ENCODE measurements at places on chromosomes 1 and 21.
A peak's percentile ranks its signal among the peaks of the same experiment; 100 is the strongest.

DNA sequence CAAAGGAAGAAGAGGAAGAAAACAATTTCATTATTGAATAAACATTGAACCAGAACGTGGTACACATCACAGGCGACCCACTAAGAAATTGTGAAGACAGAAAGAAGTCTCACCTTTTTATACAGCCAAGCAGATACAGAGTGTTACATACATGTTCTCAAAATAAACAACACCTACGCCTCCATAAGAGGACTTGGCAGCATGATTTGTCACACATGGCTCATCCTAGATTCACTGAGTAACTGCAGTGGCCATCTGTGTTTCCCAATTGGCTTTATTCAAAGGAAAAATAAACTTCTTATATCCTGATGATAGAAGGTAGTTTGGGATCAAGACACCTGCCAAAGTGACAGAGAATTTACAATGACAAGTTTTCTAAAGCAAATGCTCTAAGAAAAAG is 7.6 kb upstream of the KRTAP19-8 start:
- no peak for DNase-seq

GRCh38 chr1:107140703-107141490 is at the start of gene NTNG1:
Gene NTNG1, plus strand, starts transcription at chr1:107141039.
- peak; percentile 51 for DNase-seq

DNA sequence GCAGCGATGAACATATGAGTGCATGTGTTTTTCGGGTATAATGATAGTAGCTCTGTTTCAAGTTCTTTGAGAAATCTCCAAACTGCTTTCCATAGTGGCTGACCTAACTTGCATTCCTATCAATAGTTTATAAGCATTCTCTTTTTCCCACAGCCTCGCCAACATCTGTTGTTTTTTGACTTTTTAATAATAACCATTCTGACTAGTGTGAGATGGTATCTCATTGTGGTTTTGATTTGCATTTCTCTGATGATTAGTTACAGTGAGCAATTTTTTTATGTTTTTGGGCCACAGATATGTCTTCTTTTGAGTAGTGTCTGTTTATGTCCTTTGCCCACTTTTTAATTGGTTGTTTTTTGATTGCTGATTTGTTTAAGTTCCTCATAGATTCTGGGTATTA is 10.6 kb upstream of the RUNX1 start:
- DNase-seq = no peak

- no peak for DNase-seq
Measured at GRCh38 chr1:87452648-87453047, 124.0 kb downstream of the LMO4 start.

DNA sequence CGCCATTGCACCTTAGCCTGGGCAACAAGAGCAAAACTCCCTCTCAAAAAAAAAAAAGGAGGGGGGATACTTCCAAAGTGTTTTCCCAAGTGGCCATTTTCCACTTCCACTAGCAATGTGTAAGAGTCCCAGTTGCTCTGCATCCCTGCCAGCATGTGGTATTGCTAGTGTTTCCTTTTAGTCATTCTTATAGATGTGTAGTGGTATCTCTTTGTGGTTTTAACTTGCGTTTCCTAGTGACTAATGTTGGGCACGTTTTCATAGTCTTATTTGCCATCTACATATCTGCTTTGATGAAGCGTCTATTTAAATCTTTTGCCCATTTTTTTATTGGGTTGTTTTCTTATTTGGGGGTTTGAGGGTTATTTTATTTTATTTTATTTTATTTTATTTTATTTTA is 31.1 kb downstream of the INAVA start:
- DNase-seq = no peak

GRCh38 chr1:112983537-112984131 is 27.6 kb upstream of the SLC16A1 start:
- no peak for DNase-seq

- DNase-seq = no peak
Measured at GRCh38 chr1:26122988-26123973, 11.7 kb downstream of the PDIK1L start.

DNA sequence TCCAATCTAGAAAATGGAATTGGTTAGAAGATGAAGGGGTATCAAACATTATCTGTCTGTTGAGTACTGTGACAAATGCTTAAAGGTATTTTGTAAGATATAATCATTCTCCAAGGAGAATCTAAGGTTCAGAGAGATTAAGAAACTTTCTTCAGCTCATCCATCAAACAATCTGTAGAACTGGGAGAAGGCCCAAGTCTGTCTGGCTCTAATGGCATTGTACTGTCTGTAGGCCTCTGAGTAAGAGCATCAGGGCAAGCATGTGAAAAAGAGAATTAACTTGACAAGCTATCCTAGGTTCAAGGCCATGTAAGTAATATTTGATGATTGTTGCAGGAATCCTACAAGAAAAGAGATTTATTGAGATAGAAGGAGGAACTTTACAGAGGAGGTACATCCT is 5.3 kb upstream of the FGGY start:
- DNase-seq = no peak

DNA sequence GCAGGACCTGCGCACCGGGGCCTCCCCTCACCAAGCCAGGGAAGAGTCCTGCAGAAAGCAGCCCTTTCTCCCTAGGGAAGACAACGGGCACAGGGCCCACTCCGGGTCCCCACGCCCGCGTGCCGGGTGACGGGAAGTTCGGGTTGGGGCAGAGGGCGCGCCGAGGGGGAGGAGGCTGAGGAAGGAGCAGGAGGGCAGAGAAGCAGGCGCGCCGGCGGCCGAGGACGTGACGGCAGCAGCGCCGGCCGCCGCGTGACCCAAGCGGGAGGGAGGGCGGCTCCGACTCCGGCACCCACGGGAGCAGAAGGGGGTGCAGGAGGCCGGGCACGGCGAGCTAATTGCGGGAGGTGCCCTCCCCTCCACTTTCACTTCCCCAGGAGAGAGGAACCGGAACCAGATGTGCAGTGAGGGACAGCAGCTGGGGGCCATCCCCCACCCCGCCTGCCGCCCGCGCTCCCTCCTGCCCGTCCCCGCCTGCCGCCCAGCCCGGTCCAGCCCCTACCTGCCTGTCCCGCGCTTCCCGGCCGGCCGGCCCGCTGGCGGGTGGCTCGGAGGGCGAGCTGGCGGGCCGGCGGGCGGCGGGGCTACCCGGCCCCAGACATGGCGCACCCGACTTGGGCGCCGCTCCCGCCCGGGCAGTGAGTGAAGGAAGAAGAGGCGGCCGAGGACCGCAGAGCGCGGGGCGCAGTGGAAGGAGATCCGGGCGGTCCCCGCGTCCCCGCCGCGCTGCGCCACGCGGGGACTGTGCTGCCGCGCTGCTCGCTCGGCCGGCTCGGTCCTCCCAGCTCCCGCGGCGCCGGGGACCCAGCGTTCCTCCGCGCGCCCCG is 510 bp downstream of the DENND4B start:
- peak; percentile 62 for DNase-seq

DNA sequence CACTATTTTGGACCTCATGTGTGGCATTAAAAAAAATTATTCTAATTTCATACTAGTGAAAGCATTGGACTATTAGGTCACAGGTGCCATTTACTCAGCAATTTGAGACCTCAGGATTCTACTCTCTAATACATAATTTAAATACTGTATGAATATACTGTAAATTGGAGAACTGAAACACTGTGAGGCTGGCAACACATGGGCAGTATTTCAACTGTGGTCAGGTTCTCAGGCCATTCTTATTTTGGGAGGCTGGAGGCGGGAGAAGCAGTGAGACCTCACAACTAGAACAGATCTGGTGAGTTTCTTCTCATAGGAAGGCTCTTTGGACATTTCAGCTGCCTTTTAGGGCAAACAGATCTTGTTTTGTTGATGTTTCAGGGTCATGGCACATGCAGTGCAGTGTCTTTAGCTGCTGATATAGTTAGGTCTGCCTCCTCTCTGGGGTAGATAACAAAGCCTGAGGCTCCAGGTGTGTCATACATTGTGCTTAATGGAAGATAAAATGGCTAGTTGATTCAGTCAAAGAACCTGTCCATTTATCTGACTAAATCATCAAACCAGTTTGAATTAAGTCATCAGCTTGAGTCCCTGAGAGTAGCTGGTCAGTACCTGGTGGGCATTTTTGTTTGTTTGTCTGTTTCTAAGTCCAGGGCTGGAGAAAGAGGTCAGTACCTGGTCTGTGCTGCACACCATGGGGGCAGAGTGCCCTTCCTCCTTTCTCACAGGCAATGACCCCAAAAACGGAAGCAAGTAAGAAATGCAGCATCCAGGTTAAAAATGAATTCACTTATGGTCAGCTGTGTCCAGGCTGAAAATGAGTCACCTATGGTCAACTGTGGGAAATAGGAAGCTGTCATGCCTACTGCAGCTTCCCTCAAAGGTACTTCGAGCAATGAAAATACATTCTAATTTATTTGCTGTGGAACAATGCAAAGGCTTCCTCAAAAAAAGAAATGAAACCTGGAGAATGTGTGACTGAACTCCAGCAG is 216.2 kb downstream of the SDCCAG8 start:
- no peak for DNase-seq

DNA sequence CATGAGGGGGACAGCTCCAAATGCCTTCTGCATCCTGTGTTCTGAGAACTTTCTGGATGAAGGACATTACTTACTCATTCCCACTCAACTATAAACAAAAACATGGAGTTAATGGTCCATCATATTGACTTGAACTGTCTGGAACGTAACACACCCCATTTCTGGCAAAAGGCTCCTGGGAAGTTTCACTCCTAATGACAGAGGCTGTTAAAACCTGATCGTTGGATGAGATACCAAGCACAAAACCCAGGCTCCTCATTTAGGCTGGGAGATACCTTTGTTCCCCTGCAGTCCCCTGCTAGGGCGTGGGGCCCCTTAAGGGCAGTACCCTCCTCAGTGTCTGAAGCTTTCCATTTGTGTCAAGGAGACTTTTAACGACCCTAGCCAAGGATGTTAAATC is 78.9 kb downstream of the RHOU start:
- DNase-seq = no peak

GRCh38 chr1:45456531-45456930 is 34.4 kb downstream of the TESK2 start:
- DNase-seq = no peak

DNA sequence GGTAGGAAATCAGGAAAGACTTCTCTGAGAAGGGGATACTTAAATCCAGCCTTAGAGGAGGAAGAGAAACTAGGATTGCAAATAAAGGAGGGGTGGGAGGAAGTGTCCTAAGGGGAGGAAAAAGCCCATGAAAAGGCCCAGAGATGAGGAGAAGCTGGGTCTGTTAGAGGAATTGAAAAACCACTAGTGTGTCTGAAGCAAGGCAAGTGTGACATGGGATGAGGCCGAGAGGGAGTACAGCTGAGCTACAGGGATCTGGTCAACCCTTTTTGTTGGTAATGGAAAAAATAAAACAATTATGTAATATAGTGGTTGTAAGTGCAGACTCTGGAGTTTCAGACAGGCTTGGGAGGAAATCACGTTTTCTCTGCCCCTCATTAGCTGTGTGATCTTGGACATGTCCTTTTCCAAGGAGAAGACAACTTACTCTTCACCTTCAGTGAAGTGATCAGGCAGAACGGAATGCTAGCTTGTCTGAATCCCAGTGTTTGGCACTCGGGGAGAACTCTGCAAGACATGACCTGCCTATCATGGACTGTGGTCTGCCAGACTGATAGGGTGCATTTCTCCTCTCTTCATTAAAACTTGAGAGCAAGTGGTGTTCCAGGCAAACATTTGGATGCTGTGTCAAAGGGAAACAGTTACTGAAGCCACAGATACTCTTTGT is 7.4 kb upstream of the S100A10 start:
- no peak for DNase-seq

- peak; percentile 56 for DNase-seq
Measured at GRCh38 chr1:201888282-201889089, at the start of gene SHISA4. Gene SHISA4, plus strand, starts transcription at chr1:201888898. Its CDS starts 97 bp downstream, at chr1:201888995.

- peak; percentile 17 for DNase-seq
Measured at GRCh38 chr1:242454262-242455051, 70.0 kb downstream of the PLD5 start.

GRCh38 chr1:8598060-8598724 is 219.2 kb downstream of the RERE start:
- DNase-seq = no peak

DNA sequence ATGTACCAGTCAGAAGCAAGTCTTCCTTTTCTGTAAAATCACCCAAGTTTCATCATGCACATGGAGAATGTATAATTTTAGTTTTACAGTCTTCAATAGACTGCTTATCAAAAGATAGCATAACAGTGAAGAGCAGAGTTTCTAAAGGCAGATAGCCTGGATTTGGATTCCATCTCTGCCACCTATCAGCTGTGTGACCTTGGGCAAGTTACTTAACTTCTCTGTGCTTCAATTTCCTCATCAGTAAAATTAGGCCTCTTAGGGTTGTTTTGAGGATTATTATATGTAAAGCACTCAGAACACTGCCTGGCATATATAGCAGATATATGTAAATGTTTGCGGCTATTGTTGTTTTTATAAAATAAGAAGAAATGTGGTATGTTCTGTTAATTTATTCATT is 38.9 kb downstream of the PTGFRN start:
- DNase-seq = no peak

Measured in nephron progenitor cell (in vitro differentiated cells).